ENCODE measurements at places on chromosomes 11 and 22.
A peak's percentile ranks its signal among the peaks of the same experiment; 100 is the strongest.

GRCh38 chr11:116618461-116618860 is 154.3 kb downstream of the BUD13 start:
- no peak for DNase-seq

GRCh38 chr11:14813516-14813915 is 78.5 kb downstream of the CYP2R1 start:
- no peak for DNase-seq

GRCh38 chr11:3796801-3797328 is 489 bp downstream of the NUP98 start:
- no peak for DNase-seq

DNA sequence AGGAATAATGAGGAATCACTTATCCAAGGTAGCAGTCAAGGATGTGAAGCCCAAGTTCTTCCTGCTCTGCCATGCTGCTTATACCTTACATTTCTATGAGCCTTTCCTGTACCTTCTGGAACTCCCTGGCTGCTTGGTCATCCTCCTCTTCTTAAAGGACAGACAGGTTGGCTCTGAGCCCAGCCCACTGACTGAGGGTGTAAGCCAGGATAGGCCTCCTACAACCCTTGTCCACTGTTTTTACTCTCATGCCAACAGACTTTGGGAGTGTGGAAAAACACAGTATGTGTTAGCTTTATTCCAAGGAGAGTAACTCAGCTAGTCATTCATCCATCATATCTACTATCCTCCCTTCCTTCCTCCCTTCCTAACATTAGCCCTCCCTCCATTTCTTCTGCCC is 47.5 kb downstream of the IRAG1 start:
- no peak for DNase-seq

DNA sequence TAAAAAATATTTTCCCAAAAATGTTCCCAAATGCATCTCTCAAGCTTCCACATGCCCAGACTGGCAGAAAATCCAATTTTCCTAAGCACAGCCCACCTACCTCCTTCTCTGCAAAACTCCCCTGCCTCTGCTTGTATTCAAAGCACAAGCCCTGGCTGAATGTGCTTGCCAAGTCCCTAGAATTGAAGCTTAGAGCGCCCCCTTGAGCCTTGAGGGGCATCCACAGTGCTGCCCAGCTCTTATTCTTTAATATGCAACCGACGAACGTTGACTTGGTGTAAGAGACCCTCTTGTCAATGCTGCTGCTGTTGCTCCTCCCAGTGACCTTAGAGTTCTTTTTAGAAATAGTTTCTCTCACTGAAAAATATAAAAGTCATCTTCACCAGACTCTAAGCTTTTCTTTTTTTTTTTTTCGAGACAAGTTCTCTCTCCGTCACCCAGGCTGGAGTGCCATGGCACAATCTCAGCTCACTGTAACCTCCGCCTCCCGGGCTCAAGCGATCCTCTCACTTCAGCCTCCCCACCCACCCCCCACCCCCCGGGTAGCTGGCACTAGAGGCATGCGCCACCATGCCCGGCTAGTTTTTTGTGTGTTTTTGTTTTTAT is 63.5 kb upstream of the CAPRIN1 start:
- peak; percentile 71 for DNase-seq

- no peak for DNase-seq
These were observed 123.7 kb upstream of the NECTIN1 start for GRCh38 chr11:119852741-119853140.

- DNase-seq = no peak
These were observed 539.2 kb downstream of the NTM start for GRCh38 chr11:131909426-131910177.

- DNase-seq = no peak
These were observed 18.5 kb upstream of the B4GALNT4 start for GRCh38 chr11:350723-351255.

DNA sequence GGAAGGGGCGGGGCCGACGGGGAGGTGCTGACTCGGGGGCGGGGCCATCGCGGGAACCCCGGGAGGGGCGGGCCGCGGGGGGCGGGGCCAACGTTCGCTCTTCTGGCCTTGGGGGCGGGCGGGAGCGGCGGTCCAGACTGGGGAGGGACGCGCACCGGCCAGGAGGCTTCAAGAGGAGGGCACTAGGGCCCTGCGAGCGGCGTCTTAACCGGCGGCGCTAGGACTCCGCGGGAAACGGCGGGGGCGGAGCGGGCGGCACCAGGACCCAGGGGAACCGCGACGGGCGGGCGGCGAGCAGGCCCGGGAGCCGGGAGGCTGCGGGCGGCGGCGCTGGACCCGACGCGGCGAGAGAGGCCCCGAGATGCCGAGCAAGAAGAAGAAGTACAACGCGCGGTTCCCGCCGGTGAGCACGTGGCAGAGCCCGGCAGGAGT is at the start of gene DRAP1:
TSS of gene DRAP1 (plus strand) at position 286 of the 432 bp plus-strand sequence. CDS start at position 362, 76 bp downstream.
- peak; percentile 99 for DNase-seq

- DNase-seq = no peak
These were observed 215.5 kb downstream of the BUD13 start for GRCh38 chr11:116557282-116557681.

GRCh38 chr22:30519842-30520425 is 14.4 kb upstream of the SEC14L4 start:
- no peak for DNase-seq

Data from CD4-positive, alpha-beta T cell treated with Interleukin-6 at 100 ng/mL for 8 hours (primary cell).